ENCODE measurements at places on chromosomes 2 and 18.
A peak's percentile ranks its signal among the peaks of the same experiment; 100 is the strongest.

DNA sequence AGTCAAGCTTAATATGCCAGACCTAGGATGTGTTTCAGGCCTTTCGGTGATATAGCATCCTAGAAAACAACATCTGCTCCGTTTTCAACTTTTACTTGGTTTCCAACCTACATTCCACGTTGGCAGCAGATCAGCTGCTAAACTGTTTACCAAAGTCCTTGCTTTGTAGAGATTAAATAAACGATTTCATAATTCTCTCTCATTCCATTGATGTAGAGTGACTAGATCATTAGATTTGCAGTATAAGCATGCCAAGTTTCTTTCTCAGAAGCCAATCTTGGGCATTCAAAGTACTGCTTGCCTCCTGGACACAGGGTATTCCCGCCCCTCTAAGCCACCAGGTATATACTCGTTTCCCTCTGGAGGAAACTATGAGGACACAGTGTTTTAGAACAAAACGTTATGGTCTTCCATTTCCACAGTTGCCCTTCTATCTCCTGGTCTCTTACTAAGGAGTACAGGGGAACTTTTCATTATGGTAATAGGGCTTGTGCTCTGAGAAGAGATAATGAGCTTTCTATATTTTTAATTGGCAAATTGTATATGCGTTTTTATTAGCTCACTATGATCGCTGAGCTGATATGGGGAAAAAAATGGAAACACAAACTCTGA, 10.5 kb upstream of the INSIG2 start:
- DNase-seq, result no peak

DNA sequence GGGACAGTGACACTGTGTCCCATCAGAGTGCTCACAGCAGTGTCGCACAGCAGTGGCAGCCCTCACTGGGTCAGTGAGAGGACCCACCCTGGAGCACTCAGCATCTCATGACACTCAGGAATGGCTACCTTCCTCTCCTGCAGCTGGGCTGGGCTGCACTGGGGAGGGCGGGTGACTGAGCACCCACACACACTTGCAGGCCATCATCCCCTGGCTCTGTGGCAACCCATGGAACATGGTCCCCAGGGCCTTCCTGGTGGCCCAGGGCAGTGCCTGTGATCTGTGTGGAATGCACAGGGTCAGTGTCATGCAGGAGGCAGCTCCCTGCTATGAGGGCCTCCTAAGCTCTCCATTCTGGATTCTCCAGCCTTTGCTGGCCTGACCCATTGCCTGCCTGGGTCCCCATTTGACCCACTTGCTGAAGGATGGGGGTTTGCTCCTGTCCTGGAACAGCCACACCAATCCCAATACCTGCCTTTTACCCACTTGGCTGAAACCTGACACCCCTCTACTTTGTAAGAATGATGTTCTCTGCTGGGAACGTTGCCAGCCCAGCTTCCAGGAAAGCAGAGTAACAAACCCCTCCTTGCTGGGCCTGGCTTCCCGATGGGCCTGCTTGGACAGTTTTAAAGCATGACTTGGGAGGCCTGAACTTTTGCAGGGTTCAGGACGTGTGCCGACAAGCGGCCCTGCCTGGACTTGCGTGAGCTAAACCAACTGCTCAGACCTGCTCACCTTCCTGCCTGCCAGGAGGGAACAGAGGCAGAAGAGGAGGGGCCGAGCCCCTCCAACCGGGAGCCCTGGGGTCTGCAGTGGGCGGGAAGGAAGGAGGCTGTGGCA, 13.7 kb downstream of the HS6ST1 start:
- DNase-seq, result peak; percentile 97

DNA sequence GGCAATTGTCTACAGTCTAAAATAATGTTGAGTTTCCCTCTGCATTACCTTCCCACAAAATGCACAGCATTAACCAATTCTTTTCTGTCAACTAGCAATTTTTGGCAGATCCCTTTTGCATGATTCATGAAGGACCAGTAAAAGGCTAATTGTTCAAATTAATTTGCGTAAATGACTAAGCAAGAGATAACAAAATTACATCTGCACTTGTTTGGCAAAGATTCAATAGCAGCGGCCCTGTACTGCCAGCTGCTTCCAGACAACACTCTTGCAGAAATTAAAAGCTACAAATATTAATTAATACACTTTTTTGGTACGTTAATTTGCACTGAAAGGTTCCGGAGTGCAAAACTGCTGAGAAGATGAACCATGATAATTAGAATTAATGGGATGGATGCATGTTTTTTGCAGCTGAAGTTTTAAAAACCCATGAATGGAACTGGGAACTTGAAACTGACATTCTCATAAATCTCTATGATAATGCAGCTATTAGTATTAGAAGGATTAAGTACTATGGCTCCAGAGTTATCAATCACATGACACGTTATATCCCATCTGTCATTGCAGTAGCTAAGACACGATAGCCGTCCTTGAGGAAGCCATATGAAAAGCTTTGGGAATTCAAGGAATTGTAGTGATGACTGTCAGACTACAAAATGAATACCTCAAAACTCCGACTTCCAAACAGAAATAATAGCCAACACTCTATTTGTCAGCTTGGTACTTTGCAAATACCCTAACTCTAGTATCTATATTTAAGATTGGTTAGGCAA, 1268.3 kb upstream of the ACVR2A start:
- peak; percentile 57 for DNase-seq

GRCh38 chr2:129763190-129763846, 216.1 kb upstream of the RAB6C start:
- no peak for DNase-seq

GRCh38 chr2:180944372-180944771, 36.0 kb upstream of the UBE2E3 start:
- DNase-seq, result no peak

DNA sequence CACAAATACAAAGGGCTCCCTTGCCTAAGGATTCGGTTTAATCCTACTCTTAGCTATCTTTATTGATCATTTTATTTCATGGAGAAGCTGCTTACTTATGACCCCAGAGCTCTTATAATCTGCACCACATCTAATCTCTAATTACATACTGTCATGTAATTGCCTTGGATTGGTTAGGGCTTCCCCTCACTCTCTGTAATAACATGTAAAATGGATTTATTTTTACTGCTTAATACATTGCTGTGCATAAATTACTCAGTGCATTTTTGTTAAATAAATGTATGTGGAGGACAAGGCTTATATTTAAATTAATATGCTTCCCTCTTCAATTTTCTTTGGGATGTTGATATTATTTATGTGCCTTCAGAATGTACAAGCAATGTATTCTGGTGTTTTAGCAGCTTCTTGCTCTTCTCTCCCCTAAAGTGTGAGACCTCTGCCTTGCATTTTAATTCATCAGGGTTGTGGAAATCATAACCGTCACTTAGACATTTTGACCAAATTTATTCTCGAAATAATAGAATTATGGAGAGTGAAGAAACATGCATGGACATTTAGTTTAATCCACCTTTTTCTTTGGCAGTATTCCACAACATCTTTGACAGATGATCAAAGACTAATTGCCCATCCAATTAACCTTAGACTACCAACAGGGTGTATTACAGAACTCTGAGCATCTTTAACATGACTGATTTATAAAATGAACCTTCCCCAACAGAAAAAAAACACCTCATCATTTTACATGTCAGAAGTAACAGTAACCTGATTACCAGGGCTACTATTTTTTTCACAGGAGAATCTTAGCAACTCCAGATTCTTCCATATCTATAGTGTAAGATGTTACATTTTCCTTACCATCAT, 692.6 kb downstream of the LRRTM4 start:
- no peak for DNase-seq

GRCh38 chr18:34978533-34978893, 62.7 kb upstream of the MAPRE2 start:
- no peak for DNase-seq

DNA sequence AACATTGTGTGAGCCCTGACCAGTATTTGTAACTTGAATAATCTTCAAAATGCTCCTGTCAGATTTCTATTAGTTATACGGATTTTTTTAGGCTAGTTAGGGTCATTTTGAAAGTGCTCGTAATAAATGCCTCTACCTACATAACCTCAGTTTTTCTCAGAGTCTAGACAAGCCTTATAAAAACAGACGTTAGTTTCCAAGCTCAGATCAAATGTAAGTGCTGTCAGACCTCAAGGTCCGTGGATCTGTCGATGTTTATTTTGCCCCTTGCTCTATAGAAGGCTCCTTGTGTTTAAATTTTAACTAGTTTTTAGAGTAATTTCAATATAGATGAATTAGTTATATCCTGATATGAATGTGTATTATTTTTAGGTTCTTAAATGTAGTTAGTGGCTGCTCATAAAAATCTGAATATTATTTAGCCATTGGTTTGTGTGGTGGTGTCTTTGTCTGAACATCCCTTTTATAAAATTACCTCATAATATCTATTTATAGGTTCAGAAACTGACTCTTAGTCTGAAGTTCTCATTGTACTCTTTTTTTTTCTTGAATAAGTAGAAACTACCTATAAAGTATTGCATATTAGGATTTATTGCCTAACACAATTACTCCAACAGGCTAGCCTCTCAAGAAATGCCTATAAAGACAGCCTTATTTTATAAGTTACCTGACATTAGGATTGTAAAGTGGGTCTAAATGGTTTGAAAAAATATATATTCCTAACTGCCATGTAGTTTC, 71.1 kb downstream of the MTA3 start:
- no peak for DNase-seq

- no peak for DNase-seq
Measured at GRCh38 chr2:5287558-5288334, 404.4 kb upstream of the SOX11 start.

GRCh38 chr2:154537024-154537423, 161.5 kb upstream of the KCNJ3 start:
- no peak for DNase-seq

DNA sequence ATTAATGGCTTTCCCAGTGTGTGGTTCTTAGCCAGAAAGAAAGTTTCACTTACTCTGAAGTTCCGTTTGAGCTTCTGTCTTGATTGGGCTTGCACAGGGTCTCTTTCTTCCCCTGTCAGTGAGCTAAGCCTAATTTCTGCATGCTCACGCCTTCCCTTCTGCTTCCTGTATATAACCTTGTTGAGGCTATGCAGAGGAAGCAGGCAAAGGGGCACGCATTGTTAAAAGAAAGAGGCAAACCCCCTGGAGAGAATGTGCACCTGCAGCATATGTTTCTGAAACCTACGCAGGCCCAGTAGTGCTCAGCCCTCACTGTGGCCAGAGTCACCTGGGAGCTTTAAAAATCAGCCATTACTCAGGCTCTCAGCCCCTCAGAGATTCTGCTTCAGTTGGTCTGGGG, 14.5 kb upstream of the PLA2R1 start:
- no peak for DNase-seq

GRCh38 chr18:68874361-68874760, 76.5 kb downstream of the CCDC102B start:
- peak; percentile 46 for DNase-seq

DNA sequence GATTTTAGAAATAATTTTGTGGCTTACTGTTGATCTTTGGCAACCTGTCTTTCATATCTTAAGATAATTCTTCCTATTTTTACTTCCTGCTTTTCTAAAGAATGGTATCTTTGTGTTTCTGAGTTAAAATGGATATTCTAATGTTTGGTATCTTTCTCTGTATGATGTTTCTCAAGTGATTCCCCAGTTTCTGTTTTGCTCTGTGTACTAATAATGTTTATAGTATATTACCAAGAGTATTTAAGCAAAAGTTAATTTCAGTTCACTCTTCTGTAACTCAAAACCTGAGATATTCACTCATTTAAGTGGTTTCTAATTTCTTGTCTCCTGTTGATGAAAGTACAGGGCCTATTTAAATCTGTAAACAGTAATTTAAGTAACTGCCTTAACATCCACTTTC, 58.3 kb downstream of the CCDC150 start:
- DNase-seq, result no peak

Measured in EH (cell line).